ENCODE measurements at places on chromosomes 4 and X.
A peak's percentile ranks its signal among the peaks of the same experiment; 100 is the strongest.

- peak; percentile 95 for DNase-seq
Observed at GRCh38 chr4:39044364-39044955, 12.3 kb upstream of the TMEM156 start.

DNA sequence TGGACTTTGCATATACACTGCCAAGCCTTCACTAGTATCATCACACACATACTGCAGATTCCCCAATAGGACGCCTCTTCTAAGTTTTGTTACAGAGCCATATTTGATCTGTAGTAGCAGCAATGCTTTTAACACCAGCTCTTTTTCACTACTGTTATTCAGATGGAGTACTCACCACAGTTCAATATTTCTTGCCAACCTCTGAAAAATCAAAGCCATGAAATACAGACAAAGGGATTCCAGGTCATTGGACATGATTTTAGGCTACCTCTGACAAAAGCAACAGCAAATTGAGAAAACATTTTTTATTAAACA is 390.7 kb upstream of the ADGRL3 start:
- no peak for DNase-seq

GRCh38 chr4:183455431-183456195 is 11.2 kb downstream of the CDKN2AIP start:
- peak; percentile 48 for DNase-seq

- no peak for DNase-seq
Observed at GRCh38 chr4:41155194-41155830, 59.0 kb downstream of the APBB2 start.

DNA sequence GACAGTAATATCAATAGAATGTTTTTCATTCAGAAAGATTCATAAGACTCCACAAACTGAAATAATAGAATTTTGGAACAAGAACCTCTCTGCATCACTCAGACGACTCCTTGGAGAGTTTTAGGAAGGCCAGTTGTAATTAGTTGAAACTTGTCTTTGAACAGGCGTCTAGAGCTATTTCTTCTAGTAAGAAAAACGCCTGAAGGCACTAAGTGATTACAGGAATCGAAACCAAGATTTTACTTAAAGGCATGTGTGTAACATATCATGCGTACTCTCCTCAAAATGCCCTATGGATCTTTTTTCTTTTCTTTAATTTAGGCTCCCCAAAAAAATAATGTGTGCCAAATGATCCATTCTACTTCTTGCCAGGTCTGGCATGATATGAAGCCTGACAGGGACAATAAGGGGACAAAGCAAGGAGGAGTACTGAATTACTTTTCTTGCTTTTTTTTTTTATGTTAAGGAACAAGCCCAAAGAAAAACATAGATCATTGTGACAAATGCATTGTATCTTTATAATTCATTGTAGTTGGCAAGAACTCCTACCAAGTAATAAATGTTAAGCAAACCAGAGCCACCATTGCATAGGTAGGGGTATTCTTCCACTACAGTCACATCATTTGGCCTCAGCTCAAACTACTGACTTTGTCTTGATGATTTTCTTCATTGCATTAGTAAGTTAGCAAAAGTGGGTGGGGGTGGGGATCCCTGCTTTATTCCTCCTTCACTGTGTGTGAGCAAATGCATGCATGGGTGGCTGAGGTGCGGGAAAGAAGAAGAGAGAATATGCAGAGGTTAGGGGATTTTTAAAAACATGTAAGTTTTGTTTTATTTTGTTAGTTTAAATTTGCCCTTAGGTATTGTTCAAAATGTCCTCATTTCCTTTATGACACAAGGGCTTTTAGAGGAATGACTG is 79.9 kb upstream of the ATOH1 start:
- DNase-seq = no peak
